ENCODE measurements at places on chromosomes 4 and X.

DNA sequence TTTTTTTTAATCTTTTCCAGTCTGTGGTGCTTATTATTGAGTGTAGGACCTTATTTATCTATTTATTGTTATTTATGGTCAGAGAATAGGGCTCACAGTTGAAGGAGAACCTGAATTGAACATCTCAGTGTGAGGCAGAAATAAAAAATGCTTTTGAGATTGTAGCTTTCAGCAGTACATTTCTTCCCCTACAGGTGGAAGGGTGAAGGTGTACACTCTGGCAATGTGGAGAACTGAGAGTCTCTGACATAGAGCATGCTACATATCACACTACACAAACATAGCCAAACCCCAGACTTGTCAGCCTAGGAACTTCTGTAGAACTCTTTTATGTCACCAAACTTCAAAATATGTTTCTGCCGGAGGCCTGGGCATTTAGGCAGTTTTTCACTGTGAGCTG is 140.2 kb downstream of the STIM2 start:
- DNase-seq, result no peak

GRCh38 chr4:127528302-127528701 is 104.5 kb upstream of the INTU start:
- no peak for DNase-seq

- no peak for DNase-seq
These were observed 107.2 kb downstream of the SCD5 start for GRCh38 chr4:82691431-82691830.

GRCh38 chrX:32572644-32573043 is 638.7 kb downstream of the DMD start:
- DNase-seq, result no peak

- no peak for DNase-seq
These were observed 219.3 kb downstream of the TRAM1L1 start for GRCh38 chr4:116866106-116866505.

GRCh38 chr4:2651998-2652397 is 104.1 kb downstream of the TNIP2 start:
- no peak for DNase-seq

- DNase-seq, result no peak
These were observed 29.7 kb downstream of the F9 start for GRCh38 chrX:139560221-139560620.

GRCh38 chr4:38670939-38671591 is 7.1 kb downstream of the KLF3 start:
- peak; percentile 18 for DNase-seq

DNA sequence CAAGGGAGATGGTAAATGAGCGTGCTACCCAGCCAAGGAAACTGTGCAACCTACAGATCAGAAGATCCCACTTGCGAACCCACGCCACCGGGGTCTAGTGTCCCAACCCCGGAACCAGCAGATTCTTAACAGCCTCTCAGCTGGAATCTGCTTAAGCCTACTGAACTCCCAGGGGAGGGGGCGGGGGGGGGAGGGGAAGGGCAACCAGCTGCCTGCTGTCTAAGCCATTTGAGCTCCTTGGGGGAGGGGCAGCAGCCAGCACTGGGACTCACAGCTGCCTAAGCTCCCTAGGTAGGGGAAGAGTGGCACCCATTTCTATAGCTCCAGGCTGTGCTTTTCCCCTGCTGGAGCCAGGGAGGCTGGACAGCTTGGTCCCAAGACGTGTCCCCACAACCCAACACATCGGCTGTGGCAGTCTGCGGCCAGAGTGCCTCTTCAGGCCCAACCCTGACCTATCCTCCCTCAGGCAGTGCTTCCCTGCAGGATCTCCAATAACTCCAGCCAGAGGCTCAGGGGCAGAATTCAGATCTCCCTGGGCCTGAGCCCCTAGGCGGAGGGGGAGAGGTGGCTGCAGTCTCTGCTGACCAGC is 289.2 kb downstream of the LDB2 start:
- DNase-seq, result no peak

GRCh38 chrX:107673933-107674479 is 45.7 kb downstream of the PRPS1 start:
- no peak for DNase-seq

DNA sequence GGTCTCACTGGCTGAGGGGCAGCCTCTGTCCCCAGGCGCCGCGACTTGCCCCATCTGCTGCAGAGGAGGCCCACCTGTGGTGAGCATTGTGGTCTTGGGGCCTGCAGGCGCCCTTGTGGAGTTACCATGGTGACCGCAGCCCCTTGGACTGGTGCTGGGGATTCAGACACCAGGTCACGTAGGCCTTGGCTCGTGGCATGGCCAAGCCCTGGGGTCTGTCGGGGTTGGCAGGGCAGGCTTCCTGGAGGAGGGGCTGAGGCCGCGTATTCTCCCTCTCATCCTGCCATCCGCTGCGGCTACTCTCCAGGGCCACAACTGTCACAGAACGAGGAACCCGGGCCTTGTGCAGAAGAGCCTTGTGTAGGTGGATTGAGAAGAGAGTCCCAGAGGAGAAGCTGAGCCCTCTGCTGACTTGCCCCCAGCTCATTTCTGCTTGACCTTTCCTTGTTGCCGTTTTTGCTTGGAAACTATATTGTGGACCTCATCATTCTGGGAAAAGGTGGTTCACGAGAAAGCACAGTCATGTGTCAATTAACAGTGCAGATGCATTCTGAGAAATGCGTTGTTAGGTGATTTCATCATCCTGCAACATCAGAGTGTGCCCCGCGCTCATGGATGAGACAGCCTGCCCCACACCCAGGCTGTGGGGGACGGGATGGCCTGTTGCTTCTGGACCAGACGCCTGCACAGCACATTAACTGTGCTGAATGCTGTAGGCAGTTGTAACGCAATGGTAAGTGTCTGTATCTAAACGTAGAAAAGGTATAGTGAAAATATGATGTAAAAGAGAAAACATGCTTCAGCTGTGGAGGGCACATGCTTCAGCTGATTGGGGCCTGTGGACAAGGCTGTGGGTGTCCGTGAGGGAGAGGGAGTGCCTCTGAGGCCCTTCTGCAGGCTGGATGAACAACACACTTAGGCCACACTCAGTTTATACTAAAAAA is 38.5 kb downstream of the TRMT44 start:
- no peak for DNase-seq

- DNase-seq, result no peak
These were observed 12.0 kb downstream of the EVC2 start for GRCh38 chr4:5696341-5696740.

DNA sequence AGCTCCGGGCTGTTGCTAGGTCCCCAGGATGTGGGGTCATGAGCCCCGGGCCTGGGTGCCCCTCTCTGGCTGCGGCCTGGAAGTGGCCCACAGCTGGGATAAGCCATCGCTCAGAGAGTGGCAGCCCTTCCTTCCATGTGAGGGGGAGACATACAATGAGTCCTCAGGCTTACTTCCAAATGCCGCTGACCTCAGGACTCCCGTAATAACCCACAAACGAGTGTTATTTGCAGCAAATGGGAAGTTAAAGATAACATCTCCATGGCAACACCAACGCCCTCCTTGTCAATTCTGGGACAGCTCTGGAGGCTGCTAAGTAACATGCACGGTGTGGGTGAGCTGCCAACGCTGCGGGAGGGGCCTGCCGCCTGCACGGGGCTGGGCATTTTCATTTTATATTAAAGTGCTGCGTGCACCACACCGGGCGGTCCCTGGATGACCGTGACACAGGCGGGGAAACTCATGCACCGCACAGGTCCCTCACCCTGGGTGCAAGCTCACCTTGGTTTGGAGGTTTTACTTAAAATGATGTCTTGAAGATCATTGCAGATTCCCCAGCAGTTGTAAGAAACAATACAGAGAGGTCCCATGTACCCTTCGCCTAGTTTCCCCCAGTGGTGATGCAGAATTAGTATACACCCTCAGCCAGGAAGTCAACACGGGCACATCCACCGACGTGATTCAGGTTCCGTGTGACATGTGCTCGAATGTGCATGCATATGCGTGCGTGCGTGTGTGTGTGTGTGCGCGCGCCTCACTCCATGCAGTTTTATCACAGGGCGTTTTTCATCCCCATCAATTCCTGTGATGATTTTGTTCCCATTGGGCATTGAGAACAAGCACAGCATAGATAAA is 79.4 kb downstream of the ABLIM2 start:
- DNase-seq, result no peak

DNA sequence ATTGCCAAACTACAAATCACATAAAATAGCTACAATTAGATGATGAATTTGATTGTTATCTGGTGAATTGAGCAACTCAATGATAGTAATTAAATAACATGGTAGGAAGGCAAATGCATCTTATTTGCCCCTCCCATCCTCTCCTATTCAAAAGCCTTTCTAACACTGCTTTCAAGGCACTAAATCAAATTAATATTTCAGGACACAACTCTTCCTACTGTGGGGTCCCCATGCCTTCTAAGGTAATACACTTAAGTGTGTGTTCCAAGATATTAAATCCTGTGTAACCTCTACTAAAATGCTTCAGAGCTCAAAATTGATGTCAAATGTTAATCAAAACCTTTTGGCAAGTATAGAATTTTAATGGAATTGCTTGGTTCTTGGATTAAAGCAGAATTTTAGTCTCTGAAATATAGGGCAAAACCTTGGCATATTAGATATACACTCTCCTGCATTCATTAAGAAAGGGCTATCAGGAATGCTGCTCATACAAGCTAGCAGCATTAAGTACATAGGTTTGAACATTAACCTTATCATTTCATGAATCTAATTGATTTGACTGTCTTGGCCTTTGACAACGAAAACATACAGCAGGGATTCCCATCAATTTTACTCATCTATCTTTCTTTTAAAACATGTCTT is 371.8 kb upstream of the GALNTL6 start:
- DNase-seq, result no peak

DNA sequence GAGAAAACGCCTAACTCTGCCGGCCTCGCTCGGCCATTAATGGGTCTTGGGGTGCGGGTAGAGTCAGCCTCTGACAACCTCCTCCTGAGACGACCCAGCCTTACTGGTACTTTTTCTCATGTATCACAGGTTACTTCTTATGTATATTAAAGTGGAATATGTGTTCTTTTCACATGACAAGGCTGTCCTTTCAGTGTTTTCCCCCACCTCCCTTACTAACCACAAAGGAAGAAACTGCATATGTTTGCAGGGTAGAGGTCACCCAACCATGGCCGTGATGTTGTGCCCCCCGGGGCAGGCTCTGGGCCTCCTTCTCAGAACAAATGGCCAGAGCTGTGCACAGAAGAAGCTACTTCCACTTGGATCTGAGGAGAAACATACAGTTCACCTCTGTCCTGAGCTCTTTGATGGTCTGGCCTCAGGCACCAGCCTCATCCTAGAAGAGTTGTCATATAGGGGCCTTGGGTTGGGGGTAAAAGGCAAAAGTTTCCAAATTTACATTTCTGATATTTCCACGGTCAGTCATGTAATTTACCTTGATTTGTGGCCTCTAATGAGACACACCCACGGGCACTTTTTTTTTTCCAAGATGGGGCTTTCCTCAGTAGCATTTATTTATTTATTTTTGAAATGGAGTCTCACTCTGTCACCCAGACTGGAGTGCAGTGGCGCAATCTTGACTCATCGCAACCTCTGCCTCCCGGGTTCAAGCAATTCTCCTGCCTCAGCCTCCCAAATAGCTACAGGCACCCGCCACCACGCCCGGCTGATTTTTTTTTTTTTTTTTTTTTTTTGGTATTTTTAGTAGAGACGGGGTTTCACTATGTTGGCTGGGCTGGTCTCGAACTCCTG is 1.9 kb downstream of the SOWAHD start:
- DNase-seq, result no peak

- no peak for DNase-seq
These were observed 119.5 kb upstream of the AFF2 start for GRCh38 chrX:148380650-148381561.

- DNase-seq, result no peak
These were observed 163.9 kb upstream of the KIT start for GRCh38 chr4:54493862-54494261.

DNA sequence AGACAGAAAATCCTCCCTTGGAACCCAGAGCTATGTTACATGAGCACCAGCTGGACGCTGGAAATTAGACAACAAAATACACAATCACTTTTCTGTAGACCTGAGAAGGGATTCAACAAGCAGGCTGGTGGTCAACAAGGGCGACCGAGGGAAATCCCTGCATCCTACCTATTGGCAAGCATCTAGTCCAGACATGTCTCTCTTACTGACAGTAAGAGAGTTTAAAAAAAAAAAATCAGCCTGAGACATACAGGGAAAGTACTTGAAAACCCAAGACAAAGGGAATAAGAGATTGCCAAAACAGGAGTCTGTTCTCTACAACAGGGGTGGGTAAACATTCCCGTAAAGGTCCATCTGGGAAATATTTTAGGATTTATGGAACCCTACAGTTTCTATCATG is 108.0 kb downstream of the KDR start:
- no peak for DNase-seq

DNA sequence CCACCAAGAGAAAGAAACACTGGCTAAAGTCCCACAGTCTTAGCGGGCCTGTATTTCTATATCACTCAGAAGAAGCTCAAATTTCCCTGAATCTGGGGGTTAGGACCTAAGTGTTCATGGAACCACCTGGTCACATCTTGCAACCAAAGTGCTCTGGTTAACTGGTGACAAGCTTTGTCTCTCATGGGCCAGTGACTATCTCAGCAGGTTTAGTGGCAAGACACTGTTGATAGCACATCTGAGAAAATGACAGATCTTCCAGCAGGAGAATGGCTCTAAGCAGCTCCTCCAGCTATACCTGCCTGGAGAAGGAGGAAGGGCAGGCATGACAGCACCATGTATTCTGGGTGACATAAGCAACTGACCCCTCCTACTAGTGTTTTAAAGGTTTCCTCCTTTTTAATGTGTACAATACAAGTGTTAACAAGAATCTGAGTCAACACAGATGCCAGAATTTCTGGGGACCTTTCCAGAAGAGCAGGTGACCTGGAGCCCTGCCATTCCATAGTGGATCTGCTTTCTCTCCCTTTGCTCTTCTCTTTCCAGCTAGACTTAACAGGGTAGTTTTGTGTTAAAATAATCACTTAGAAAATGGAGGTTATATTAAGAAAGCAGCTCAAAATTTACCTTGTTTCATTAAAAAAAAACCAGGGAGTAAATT is 17.3 kb upstream of the QRFPR start:
- DNase-seq, result no peak

GRCh38 chrX:154059729-154060245 is 37.7 kb downstream of the MECP2 start:
- DNase-seq, result no peak

- DNase-seq, result no peak
These were observed 1.5 kb upstream of the IL1RAPL1 start for GRCh38 chrX:28585767-28586166.

DNA sequence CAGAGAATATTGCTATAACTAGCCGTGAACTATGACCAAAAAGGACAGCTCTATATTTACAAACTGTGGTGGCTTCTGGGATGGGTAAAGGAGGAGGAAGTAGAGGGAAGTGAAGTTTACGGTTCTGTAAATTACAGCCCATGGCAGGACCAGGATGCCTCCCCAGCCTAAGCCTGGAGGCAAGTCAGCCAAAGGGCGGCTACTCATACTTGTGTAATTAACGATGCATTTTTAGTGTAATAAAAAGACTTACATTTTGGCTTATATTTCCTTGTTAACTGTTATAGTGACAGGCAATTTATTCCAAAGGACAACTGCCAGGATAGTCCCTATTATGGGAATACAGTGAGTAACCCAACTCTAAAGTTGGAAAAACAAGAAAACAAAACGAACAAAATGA is 139.9 kb upstream of the OTUD4 start:
- DNase-seq, result no peak

- DNase-seq, result no peak
These were observed 1443.4 kb upstream of the TENM3 start for GRCh38 chr4:180799798-180800197.

GRCh38 chrX:24682739-24683432 is 10.8 kb upstream of the POLA1 start:
- DNase-seq, result no peak

GRCh38 chrX:136183917-136184316 is 36.6 kb downstream of the FHL1 start:
- DNase-seq, result no peak

GRCh38 chr4:99185581-99185980 is 33.5 kb downstream of the ADH6 start:
- DNase-seq, result no peak
